ENCODE measurements at places on chromosomes 16 and 17.

DNA sequence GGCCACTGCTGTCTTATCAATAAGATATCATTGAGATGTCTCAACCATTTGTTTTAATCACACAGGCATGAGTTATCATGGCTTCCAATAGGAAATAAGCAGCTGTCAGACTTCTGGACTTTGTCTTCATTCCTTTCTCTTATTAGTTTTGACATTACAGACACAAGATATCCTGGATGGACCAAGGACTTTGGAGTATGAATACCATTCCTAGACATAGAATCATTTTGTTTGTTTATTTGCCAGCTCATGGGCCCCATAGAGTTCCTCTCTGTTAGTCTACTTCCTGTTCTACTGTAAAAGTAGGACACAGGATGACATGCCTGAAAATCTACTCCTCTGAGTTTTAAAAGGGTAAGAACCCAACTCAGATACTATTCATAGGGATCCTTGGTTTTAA is 77.7 kb upstream of the KCNJ16 start:
- H3K4me3 ChIP-seq: no peak overlapping the region
- no peaks in the 10 kb centered on the region for H3K4me1 ChIP-seq
- no peaks in the 10 kb centered on the region for H3K27me3 ChIP-seq
- no peak overlapping the region for H3K27ac ChIP-seq

DNA sequence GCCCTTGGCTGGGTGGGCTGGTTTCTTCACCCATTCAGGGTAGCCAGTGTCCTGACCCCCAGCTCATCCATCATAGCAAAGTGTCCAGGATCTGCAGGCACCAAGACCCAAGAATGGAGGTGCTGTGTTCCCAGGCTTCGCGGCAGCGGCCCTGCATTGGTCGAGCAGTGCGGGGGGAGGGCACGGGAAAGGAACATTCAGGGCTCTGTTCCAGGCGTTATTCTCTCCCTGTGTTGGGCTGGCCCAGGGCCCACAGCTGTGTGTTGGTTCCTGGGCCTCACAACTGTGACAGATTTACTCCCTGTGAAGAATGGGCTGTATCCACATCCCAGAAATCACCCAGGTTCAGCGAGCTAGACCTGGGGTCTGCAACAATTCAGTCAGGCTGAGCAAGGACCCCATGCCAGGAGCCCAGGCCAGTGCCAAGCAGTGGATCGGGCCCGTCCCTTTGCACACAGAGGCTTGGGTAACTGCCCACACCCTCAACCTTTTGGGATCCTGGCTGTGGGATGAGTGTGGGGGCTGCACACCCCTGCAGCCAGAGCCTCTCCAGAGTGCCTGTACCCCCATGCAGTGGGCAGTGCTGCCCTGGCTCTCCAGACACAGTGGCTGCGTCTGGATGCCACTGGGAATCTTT is 10.0 kb downstream of the GPT2 start:
- H3K4me1 ChIP-seq: peaks cover 12% of the 10 kb centered on the region
- H3K4me3 ChIP-seq: no peak overlapping the region
- H3K27ac ChIP-seq: no peak overlapping the region
- H3K36me3 ChIP-seq: no peaks in the 10 kb centered on the region
- H3K27me3 ChIP-seq: no peaks in the 10 kb centered on the region

GRCh38 chr17:49523706-49524472 is 28.8 kb downstream of the NGFR start:
- peak; percentile 29 for DNase-seq
- no peak overlapping the region for H3K27ac ChIP-seq
- peaks cover 97% of the 10 kb centered on the region for H3K27me3 ChIP-seq
- no peak overlapping the region for H3K4me3 ChIP-seq
- peaks cover 3% of the 10 kb centered on the region for H3K4me1 ChIP-seq

- H3K36me3 ChIP-seq: no peaks in the 10 kb centered on the region
- H3K27me3 ChIP-seq: no peaks in the 10 kb centered on the region
- H3K27ac ChIP-seq: peak overlapping the region; percentile 27
- H3K4me3 ChIP-seq: no peak overlapping the region
- H3K4me1 ChIP-seq: peaks cover 16% of the 10 kb centered on the region
- DNase-seq: no peak
Measured at GRCh38 chr16:77308163-77308561, 109.0 kb downstream of the SYCE1L start.

- no peak overlapping the region for H3K4me3 ChIP-seq
- no peak overlapping the region for H3K27ac ChIP-seq
- DNase-seq: no peak
- no peaks in the 10 kb centered on the region for H3K36me3 ChIP-seq
Measured at GRCh38 chr17:17947309-17947708, 24.9 kb downstream of the TOM1L2 start.

GRCh38 chr17:6137716-6138502 is 67.7 kb downstream of the WSCD1 start:
- H3K4me1 ChIP-seq: peaks cover 21% of the 10 kb centered on the region
- H3K36me3 ChIP-seq: no peaks in the 10 kb centered on the region
- DNase-seq: peak; percentile 70

GRCh38 chr16:78392585-78393195 is 293.2 kb downstream of the WWOX start:
- no peaks in the 10 kb centered on the region for H3K4me1 ChIP-seq
- no peaks in the 10 kb centered on the region for H3K27me3 ChIP-seq
- H3K4me3 ChIP-seq: no peak overlapping the region
- no peaks in the 10 kb centered on the region for H3K36me3 ChIP-seq
- DNase-seq: no peak

DNA sequence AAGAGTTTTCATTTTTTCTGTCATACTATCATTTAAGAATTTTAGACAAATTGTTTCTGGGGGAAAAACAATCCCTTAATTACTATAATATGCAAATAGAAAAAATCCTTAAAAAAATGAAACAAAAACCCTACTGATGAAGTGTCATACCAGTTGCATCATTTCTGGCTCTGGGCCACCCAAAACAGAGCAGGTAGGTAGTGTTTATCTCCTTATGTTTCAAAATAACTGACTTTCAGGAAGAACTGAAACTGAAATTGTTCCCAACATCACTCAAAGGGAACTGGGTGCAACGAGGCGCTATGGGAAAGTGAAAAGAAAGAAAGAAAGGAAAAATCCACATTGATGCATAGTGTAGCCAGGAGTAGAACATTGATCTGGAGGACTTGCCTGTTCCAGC is 653.1 kb upstream of the SOX9 start:
- H3K36me3 ChIP-seq: no peaks in the 10 kb centered on the region
- H3K27ac ChIP-seq: no peak overlapping the region
- 0 out of 2 replicates have a peak, but pooled peaks cover 3% of the 10 kb centered on the region for H3K4me1 ChIP-seq
- DNase-seq: no peak
- H3K4me3 ChIP-seq: no peak overlapping the region

- H3K27me3 ChIP-seq: peaks cover 19% of the 10 kb centered on the region
- H3K36me3 ChIP-seq: no peaks in the 10 kb centered on the region
- peaks cover 5% of the 10 kb centered on the region for H3K4me1 ChIP-seq
Measured at GRCh38 chr17:76014925-76015261, 12.2 kb downstream of the EVPL start.
